Astrocyte (in vitro differentiated cells and primary cell): ENCODE measurements at places on chromosomes 5 and 9. TPM values are rescaled to one million over a fixed set of nuclear protein-coding genes. Genes with fewer than 3 reads are reported as not detected.

DNA sequence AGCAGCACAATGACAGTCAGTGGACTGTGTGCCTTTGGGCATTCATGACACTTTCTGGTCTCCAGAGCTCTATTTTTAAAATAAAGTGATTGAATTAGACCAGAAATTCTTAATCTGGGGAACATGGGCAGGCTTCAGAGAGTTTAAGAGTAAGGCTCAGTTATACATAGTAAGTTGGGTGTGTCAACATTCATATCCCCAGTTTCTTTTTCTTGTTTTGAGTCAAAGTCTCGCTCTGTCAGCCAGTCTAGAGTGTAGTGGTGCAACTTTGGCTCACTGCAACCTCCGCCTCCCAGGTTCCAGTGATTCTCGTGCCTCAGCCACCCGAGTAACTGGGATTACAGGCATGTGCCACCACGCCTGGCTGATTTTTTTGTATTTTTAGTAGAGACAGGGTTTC, 13.7 kb upstream of the KIF4B start:
- no peak for DNase-seq

GRCh38 chr5:100595152-100595811, 60.1 kb downstream of the FAM174A start:
- peak; percentile 97 for DNase-seq

- no peak for DNase-seq
Measured at GRCh38 chr9:111896942-111897600, 457 bp downstream of the UGCG start.

Gene STPG3
- total RNA-seq = not detected in 2 replicates

Gene IL13
- total RNA-seq = not detected in 2 replicates
